ENCODE measurements at places on chromosomes 2 and 18.
A peak's percentile ranks its signal among the peaks of the same experiment; 100 is the strongest.

DNA sequence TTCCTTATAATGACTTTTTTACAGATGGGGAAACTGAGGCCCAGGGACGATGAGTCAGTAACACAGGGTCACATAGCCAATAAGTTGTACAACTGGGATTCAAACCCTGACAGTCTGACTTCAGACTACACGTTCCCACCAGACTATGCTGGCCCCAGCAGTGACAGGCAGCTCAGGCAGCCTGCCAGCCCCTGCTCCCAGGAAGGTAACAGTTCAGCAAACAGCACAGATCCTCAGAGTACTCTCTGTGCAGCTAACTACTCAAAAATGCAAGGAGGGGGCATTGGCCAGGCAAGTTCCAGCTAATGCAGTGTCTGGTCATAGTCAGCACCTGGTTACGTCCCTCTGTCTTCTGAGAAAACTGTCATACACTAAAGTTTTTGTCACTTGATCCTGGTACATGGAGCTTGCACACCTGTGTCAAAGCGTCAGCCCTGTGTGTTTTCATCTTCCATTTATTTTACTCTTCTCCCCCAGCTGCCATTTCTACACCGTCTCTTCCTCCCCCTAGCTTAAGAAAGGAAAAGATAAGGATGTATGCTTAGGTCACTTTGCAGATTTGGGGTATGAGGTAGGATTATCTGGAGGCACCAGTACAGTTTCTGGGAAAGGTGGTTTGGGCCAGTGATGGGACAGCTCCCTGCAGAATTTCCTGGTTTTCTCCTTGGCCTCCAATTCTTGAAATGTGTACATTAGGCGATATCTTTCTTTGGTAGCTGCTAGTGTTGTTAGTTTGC, 4.5 kb downstream of the SMARCAL1 start:
- DNase-seq = no peak

DNA sequence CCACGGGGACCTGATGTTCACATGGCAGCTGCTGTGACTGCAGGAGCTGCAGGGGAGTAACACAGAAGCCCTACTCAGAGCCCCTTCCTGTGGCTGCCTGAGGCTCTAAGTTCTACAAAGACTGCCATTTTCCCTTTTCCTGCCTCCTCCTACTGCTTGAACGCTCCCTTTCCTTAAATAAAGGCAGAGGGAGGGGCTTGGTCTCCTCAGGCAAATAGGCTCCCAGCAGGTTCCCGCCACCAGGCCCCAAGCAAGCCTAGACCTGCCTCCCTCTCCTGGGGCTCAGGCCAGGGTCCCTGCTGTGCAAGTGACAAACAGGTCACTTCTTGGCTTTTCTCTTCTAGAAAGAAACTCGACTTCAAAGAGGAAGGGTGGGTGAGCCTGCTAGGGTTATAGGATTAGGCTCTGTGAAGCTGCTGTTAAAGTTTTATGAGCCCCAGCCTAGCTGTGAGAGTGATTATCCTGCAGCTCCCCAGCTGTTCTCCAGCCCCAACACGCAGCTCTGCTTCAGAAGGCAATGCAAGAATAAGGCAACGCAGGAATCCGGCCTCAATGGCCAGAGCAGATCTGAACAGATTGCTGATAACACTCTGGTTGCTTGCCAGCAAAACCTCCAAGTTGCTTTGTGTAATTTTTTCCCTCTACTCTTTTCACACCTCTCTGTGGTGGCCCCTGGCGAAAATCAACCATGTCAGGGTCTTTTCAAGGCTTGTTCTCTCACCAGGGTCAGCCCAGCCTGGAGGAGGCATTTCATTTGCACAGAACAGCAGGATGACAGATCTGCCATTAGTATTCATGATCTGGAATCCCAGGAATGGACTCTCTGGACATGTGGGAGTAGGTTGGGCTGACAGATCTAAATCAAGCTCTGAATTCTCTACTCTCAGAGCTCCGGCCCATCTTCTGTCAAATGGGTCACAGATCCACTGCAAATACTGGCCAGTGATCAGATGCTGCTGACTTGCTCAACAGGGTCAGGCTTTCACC, 71.3 kb downstream of the MRO start:
- DNase-seq = no peak

DNA sequence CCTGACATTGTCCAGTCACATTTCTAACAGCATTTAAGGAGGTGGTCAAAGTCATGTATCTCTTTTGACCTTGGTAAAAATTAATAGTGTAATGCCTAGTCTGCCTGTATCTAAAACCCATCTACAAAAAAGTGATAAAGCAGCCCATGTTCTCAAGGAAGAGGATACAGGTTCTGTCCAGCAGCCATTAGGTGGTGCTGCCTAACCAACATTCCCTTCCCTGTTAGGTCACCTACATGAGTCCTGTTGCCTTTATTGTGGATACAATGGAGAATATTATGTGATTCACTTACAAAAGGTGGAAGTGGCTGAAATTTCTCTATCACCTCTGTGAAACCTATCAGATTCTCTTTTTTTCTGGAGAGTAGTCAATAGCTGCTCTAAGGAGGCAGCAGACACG, 52.5 kb downstream of the AQP4 start:
- DNase-seq = peak; percentile 17

GRCh38 chr18:47077111-47077510, 41.7 kb upstream of the ELOA2 start:
- no peak for DNase-seq

DNA sequence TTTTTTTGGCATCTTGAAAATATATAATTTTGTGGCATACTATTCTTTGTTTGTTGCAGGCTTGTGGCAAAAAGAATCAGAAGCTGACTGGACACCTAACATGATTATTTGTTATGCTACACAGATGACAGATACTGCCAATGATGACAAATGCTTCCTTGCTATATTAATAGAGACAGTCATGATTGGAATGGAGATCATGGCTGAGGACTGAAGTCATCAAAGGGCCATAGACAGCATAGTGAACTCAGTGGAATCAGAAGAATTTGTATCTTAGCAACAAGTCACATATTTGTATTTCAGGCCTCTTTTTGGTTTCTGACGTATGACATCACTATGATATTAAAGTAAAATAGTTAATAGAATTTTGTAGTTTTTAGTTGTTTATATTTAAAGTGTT, 1003.8 kb upstream of the DDX18 start:
- DNase-seq = no peak

GRCh38 chr2:159555651-159556392, 60.5 kb downstream of the BAZ2B start:
- no peak for DNase-seq

All from KBM-7 (cell line).